ENCODE measurements at places on chromosomes 11 and 22.
A peak's percentile ranks its signal among the peaks of the same experiment; 100 is the strongest.

DNA sequence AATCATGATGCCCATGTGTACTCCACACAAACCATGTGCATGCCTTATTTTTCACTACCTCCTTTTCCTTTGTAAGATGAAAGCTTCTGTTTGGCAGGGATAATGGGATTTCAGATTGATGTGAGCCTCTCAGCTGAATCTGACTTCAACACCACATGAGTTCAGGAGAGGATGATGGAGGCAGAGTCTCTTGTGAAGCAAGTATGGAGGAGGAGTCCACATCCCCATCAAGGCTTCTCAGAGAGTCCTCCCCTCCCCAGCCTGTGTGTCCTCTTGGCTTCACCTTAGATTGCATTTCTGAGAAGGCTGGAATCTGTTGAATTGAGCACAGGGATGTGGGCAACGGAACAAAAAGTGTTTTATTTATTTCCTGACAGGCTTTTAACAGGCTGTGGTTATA is 370.4 kb downstream of the FAT3 start:
- no peak for DNase-seq

GRCh38 chr11:129637983-129638776 is 177.5 kb upstream of the TMEM45B start:
- DNase-seq: no peak

GRCh38 chr11:2796091-2796490 is 89.5 kb downstream of the CDKN1C start:
- DNase-seq: no peak

DNA sequence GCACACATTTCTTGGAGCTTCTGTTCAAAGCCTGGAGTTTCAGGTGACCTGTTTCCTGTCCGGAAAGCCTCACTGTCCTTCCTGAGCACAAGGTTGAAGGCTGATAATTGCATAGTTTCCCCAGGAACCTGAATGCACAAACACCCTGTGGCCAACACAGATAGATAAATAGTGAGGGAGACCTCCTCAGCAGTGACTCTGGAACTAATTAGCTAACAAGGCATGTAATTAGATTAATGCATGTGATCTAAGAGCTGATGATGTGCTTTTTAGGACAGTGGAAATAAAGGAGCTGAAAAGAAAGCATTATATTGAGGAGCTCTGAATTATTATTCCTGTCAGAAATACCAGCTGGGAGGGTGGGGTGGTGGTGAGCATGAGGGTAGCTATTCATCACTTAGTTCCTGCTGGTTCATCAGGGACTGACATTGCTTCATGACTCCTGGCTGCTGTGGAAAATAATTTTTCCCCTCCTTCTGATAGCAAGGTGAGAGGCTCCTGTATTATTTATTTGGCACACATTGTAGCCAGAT is 101.1 kb downstream of the NELL1 start:
- DNase-seq: no peak

- DNase-seq: no peak
These were observed 154.7 kb downstream of the BLID start for GRCh38 chr11:121961321-121961801.

GRCh38 chr11:101061606-101062005 is 68.0 kb downstream of the PGR start:
- no peak for DNase-seq

DNA sequence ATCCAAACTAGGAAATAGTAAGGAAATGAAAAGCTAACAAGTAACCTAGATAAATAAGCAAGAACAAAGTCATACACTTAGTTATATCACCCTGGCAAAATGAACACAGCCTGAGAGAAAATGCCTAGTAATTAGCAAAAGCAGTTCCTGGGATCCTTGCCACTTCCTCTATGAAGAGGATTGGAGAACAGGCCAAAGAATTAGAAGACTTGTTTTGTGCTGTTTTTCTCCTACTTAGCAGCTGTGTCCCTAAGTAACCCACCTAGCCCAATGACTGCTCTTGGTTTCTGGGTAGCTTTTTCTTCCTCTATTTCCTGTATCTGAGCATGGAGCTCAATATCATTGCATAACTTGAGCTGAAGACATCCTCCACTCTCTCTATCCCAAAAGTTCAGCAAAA is 713.9 kb downstream of the ETS1 start:
- no peak for DNase-seq

GRCh38 chr11:74380746-74381439 is 17.3 kb downstream of the PGM2L1 start:
- no peak for DNase-seq

GRCh38 chr11:27930946-27931345 is 177.0 kb downstream of the KIF18A start:
- no peak for DNase-seq

GRCh38 chr11:119691020-119691666 is 37.9 kb downstream of the NECTIN1 start:
- DNase-seq: peak; percentile 24

- DNase-seq: no peak
These were observed 573 bp downstream of the STK33 start for GRCh38 chr11:8593455-8593854.

DNA sequence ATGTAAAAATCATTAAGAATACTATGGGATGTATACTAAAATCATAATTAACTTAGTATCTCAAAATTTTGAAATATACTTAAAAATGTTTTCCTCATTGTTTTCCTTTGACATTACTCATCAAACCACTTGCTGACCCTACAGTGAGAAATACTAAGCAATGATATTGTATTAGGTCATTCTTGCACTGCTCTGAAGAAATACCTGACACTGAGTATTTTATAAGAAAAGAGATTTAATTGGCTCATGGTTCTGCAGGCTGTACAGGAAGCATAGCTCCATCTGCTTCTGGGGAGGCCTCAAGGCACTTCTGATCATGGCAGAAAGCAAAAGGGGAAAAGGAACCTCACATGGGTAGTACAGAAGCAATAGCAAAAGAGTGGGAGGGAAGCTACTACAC is 950.9 kb upstream of the CHORDC1 start:
- no peak for DNase-seq

- no peak for DNase-seq
These were observed 36.0 kb upstream of the ACCSL start for GRCh38 chr11:44011797-44012196.

Data from CD4-positive, alpha-beta T cell treated with Interleukin-21 for 1 hour (primary cell).